ENCODE measurements at places on chromosomes 2 and 18.

- DNase-seq = no peak
Observed at GRCh38 chr18:10322435-10322834, 132.0 kb upstream of the APCDD1 start.

DNA sequence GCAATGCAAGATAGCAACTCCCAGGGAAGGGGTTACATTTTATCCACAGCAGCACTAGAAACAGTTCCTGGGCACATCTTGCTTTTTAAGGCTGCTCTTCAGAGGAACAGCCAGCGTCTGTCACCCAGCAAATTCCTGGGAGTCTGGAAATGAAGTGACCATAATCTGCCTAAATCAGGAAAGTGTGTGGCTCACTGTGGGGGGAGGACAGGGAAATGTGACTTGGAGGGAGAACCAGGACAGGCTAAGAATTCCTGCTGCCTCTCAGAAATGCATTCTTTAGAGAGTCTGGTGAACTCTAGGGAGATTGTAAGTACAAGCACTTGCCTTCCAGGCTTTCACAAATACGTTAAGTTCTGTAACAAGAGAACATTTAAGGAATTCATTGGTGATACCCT lies 364.3 kb upstream of the SPHKAP start:
- no peak for DNase-seq

GRCh38 chr2:69604026-69604678 lies 39.4 kb downstream of the AAK1 start:
- DNase-seq = no peak

DNA sequence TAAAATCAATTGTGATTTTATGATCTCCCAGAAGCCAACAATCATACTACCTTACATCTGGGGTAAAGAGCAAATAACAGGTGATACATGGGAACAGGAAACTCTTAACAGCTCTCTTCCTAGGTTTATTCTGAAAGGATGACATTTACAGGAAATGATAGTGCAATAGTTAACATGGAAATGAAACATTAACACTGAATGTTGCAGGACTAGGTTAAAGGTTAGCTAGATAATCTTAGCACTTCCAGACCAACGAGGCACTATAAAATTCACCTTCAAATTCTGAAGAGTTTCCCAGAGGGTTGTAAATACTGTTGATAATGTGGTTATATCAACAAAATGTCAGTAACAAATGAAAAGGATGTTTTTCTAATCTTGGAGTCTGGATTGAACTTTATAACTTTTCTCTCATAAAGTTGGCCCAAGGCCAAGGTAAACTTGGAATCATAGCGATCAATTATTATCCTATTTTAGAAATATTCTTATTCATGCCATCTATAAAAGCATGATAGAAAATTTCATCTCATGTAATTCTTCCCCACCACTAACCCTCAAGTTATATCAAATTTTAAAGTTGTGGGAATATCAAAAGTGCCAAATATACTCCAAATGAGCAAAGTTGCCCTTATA lies 32.9 kb upstream of the GCG start:
- no peak for DNase-seq

- no peak for DNase-seq
Observed at GRCh38 chr2:230434677-230435324, 18.8 kb downstream of the SP100 start.

- no peak for DNase-seq
Observed at GRCh38 chr2:29776406-29776805, 145.0 kb downstream of the ALK start.

DNA sequence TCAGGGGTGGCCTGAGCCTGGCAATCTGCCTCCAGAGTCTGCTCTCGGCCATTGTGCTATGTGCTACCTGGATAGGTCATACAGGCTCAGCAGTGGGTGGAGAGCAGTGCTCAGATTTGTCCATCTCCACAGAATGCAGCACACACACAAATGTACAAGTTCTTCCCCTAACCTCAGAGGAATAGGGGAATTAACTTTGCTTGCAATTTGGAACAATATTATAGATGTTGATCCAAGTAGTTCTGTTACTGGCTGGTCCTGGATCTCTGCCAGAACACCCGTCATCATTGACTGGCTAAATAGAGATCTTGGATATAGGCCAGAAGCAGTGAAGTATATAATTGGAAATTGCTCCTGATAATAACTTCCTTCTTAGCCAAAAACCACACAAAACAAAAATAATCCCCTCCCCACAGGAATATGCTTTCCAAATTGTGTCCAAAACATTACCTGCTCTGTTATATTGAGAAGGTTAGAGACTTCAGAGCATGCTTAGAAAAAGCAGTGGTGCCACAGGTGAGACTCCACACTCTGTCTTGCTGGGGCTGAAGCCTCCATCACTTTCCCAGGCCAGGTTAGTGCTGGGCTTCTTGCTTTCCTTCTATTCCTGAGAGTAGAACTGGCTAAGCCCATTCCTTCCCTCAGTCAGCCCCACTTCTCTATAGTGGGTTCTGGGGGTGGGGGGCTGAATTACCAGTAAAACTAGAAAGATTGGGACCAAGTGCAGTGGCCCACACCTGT lies 38.8 kb downstream of the NCAPH start:
- no peak for DNase-seq

- DNase-seq = no peak
Observed at GRCh38 chr2:11988691-11989353, 242.4 kb downstream of the LPIN1 start.

- no peak for DNase-seq
Observed at GRCh38 chr18:61917818-61918217, 25.0 kb upstream of the RNF152 start.

DNA sequence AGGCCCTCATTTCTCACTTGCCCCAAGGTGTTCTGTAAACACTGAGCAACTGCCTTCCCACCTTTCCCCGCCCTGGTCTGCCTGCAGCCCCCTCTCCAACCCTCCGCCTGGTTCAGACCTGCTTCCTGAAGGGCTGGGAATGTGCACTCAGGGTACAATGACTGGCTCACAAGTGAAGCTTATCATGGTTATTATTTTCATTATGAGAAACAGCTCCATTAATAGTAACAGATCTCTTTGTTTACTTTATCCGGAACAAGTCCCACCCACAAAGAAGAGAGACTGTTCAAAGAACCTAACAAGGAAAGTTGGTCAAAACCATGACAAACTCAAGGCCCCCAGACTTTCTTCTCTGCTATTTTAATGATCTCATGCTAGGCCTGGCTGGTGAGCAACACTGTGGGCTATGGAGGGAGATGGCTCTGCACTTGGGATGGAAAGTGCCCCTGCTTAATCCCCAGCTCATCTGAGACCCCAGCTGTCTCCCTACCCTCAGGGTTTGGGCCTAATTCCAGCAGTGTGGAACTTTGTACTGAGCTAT lies 36.7 kb downstream of the ARHGAP25 start:
- DNase-seq = no peak

DNA sequence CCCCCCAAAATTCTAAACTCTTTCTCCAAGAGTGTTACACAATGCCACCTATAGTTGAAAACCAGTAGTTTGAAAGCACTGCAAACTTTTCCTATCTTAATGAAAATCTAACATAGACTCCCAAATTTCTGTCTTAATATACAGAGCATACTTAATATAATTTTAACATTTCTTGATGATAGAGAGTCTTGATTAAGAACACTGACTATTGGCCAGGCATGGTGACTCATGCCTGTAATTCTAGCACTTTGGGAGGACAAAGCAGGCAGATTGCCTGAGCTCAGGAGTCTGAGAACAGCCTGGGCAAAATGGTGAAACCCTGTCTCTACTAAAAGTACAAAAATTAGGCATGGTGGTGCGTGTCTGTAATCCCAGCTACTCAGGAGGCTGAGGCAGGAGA lies 34.2 kb downstream of the ASXL2 start:
- DNase-seq = no peak

DNA sequence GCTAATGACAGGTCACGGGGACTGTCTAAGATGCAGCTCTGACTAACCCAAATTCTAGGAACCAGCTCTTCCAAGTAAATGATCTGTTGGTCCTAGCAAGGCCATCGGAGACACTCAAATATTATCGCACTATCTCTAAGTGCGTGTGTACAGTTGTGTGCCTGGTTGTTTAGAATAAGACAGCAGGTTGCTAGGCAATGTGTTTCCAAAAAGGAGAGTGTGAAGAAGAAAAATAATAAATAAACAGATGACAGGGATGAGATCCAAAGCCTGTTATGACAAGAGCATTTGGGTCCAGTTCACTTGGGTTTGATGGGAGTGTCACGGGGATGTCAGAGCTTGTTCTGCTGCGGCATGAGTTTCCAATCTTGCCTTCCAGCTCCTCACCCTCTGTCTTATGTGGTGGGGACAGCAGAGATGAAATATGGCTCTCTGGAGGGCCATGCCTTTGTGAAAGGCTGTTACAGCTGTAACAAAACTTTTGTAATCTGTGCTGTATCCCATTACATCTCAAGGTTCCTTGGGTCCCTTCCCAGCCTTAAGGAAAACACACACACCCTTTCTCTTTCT lies 127.5 kb upstream of the TNP1 start:
- no peak for DNase-seq

GRCh38 chr18:72201032-72201431 lies 343.1 kb downstream of the CBLN2 start:
- no peak for DNase-seq

DNA sequence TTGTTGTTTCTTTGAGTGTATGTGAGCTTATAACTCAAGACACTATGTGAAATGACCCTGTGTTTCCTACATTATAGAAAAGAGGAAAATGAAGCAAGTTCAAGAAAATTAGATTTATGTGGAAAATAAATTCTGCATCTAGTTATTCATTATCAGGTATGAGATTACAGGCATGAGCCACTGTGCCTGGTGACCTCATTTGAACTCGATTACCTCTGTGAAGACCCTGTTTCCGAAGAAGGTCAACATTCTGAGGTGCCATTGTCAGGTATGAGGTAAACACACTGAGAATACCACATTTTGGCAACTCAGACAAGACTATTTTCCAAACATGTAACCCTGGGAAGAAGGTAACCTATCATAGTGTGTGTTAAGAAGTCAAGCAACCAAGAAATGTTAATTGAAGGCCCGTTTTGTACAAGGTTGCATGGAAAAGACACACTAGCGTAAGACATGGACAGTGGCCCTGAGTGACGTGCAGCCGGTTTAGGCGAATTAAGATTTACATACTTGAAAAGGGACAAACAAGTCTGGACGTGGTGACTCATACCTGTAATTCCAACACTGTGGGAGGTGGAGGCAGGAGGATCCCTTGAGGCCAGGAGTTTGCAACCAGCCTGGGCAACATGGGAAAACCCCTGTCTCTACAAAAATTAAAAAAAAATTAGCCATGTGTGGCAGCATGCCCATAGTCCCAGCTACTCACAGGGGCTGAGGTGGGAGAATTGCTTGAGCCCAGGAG lies 186.6 kb downstream of the NEDD4L start:
- DNase-seq = no peak

GRCh38 chr2:151106805-151107506 lies 154.7 kb downstream of the RBM43 start:
- no peak for DNase-seq

DNA sequence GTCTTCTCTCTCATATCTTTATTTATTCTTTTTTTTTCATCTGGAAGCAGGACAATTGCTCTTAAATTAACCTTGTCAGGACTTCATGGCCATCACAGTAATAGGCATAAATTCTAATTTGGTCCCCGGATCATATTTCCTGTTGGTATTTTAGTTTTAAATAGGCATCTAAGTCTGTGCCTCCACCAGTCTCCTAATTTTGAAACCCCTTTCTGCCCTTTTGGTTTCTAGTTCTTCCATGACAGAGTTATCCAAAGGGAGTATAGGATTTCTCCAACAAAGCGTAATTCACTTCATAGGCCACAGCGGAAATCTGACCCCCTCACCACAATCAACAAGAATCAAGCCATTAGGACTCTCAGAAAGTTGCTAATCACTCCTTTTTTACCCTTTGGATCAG lies 3.8 kb downstream of the EPHA4 start:
- no peak for DNase-seq

DNA sequence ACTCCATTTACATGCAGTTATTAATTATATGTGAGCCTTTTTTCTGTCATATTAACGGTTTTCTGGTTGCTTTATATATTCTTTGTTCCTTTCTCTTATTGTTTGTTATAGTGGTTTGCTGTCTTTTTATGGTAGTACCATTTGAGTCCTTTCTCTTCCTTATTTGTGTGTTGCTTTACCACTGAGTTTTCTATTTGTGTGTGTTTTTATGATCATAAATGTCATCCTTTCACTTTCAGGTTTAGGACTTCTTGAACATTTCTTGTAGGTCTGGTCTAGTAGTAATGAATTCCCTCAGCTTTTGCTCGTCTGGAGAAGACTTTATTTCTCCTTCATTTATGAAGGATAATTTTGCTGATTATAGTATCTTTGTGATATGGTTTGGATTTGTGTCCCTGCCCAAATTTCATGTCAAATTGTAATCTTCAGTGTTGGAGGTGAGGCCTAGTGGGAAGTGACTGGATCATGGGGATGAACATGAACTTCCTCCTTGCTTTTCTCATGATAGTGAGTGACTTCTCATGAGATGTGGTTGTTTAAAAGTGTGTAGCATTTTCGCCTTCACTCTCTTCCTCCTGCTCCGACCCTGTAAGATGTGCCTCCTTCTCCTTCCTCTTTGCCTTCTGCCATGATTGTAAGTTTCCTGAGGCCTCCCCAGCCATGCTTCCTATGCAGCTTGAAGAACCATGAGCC lies 11.5 kb downstream of the GCC2 start:
- no peak for DNase-seq

GRCh38 chr2:41621563-41621962 lies 426.3 kb upstream of the PKDCC start:
- no peak for DNase-seq

DNA sequence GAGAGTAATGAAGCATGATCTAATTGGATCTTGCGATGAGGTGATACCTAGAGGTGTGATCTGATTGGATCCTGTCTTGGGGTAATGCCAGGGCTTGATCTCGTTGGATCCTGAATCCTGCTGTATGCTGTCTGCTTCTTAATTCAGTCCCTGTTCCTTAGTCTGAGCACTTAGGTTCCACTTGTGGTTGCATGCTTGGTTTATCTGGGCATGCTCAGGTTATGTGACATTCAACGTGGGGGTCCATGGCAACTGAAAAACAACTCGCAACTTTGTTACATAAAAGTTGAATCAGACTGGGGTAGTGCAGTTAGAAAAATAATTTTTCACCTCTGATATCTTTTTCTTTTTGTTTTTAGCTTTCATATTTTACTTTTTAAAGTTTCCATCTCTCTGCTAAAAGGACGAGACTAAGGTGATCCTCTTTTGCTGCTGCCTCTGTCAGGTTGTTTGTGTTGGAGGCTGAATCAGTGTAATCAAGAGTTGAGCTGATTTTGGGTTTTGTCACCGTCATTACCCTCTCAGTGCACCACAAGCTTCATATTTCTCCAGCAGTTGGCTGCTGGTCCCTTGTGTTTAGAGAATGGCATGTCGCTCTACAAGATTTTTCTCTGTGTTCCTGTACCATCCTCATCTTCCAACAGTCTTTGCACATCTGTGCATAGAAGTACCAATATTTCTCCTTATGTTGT lies 67.9 kb downstream of the NCOA1 start:
- DNase-seq = no peak

GRCh38 chr2:172535119-172535518 lies 20.8 kb upstream of the PDK1 start:
- DNase-seq = no peak

DNA sequence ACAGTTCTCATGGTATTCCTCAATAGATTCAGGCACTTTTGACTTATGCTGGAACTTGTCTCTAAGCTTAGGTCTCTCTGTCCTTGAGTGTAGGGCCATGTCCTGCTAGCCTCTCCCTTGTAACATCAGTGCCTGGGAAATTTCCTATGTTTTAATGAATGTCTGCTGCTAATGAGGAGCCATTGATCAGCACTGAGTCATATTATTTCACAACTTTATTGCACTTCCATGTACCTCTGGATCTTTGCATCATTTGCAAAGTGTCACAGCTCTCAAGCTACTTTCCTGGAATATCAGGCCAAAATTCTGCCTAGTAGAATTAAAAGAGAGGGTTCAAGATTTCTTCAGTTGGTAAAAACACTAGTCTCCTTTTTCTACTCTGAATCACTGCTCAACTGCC lies 102.5 kb downstream of the GAREM1 start:
- no peak for DNase-seq

All from cardiac septum (tissue), 1 donor.